ENCODE measurements at places on chromosomes 1 and 21.

DNA sequence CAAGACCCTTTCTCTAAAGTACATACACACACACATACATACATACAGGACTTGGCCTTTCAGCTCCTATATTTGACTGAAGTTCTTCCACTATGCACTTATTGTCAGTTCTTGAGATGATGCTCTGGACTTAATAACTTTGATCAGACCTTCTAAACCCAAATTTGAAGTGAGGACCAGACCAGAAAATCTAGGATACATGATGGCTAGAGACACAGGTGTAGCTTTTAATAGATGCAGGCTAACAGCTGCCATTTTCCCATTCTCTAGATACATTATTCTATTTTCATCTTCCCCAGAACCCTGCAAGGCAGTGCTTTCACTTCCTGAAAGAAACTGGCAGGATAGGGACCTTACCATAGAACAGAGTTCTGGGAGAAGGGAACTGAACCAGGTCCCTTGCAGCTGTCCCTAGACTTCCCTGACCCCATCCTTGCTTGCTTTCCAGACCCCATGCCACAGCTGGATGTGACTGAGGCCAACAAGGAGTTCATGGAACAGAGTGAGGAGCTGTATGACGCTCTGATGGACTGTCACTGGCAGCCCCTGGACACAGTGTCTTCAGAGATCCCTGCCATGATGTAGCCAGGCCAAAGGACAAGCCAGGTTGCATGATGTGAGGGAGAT is 14.9 kb upstream of the RAB42 start:
- no peak for DNase-seq

- no peak for DNase-seq
These were observed 101.6 kb downstream of the VAV3 start for GRCh38 chr1:107863342-107863741.

DNA sequence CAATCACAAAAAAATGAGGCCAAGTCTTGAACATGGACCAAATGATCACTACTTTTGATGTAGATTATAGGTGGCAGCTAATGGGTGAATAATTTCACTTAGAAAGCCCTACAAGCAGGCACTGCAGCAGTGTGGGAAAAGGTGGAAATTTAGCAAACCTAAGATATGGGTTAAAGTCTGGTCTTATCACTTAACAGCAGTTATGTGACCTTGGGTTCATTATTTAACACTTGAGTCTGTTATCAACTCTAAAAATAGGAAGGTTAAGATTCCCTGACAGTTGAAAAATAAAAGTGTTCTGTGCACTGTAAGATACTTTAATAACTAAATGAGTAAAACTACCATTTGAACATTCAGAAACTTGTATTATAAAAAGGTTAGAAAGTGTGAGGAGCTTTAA is 47.5 kb downstream of the SSX2IP start:
- no peak for DNase-seq

GRCh38 chr21:32826329-32827167 is 55.0 kb upstream of the PAXBP1 start:
- DNase-seq: peak; percentile 63

- DNase-seq: no peak
These were observed 4.7 kb upstream of the NDUFS5 start for GRCh38 chr1:39021426-39021825.

GRCh38 chr1:7298145-7298544 is 473.0 kb upstream of the VAMP3 start:
- no peak for DNase-seq

GRCh38 chr1:243454328-243454997 is 198.6 kb downstream of the SDCCAG8 start:
- DNase-seq: no peak

GRCh38 chr21:32717851-32718316 is 9.9 kb downstream of the SYNJ1 start:
- no peak for DNase-seq

DNA sequence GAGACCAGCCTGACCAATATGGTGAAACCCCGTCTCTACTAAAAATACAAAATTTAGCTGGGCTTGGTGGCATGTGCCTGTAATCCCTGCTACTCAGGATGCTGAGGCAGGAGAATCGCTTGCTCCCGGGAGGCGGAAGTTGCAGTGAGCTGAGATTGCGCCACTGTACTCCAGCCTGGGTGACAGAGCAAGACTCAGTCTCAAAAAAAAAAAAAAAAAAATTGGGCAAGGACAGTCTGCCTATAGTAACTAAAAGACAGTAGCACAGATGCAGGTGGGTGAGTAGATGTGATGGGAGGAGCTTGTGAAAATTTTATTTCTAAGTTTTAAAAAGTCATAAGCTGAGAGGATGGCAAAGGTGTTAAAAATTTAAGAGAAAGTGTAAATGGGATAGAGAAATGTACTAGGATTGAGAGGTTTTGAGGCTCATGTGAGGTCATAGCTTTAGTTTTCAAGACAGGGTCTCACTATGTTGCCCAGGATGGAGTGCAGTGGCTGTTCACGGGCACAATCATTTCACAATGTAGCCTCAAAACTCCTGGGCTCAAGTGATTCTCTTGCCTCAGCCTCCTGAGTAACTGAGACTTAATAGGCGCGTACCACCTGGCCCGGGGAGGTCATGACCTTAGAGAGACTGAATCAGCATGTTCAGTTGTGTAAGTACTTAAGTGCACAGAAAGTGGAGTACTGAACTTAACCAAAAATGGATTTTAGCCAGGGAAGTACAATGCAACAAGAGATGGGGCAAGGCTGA is 33.7 kb downstream of the PTP4A2 start:
- peak; percentile 33 for DNase-seq

- DNase-seq: no peak
These were observed 91.9 kb upstream of the KCNK2 start for GRCh38 chr1:214990619-214991018.

GRCh38 chr21:31267644-31268043 is 76.4 kb downstream of the TIAM1 start:
- DNase-seq: no peak

DNA sequence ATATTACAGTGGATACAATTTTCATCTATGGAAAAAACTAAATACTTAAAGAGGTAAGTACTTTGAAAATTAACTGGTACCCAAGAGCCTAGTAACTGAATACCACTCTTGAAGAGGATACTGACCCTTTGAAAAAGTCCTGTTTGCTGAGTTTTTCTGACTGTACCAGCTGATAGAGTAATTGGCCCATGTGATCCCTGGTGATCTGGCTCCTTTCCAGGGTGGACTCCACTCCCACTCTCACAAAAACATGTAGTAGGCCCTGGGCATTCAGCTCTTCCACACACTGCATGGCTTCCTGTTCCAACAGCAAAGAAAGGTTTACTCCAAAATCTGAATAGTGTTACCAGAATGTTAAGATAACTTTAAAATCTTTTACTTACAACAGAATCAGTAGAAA is 53.6 kb upstream of the HP1BP3 start:
- peak; percentile 15 for DNase-seq

- DNase-seq: no peak
These were observed 51.9 kb downstream of the COL11A1 start for GRCh38 chr1:103056423-103056822.

GRCh38 chr1:101237229-101237837 is 514 bp downstream of the S1PR1 start:
- DNase-seq: no peak

GRCh38 chr21:27408826-27409225 is 441.9 kb upstream of the ADAMTS5 start:
- DNase-seq: no peak

DNA sequence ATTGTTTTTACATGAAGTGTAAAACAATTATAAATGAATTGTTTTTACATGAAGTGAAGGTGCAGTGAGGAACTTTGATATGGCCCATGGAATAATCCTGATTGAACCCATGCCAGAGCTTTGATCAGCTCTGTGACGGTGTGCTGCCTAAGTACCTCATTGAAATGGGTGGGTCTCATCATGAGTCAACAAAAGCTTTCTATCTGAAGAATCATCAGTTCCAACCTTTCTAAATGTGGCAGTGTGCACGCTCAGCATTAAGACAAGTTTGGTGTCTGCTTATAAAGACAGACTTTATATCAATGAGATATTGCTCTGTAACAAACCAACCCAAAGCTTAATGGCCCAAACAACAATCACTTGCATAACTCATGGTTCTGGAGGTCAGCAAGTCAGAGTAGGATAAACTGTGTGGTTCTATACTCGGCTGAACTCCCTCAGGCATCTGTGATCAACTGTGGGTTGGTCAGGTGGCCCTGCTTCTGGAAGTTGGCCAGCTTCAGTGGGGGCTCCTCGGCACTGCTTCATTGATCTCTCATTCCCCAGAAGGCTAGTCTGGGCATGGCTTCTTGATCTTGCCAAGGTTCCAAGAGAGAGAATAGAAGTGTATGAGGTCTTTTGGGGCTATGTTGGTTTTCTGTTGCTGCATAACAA is 258.0 kb downstream of the LTN1 start:
- no peak for DNase-seq

DNA sequence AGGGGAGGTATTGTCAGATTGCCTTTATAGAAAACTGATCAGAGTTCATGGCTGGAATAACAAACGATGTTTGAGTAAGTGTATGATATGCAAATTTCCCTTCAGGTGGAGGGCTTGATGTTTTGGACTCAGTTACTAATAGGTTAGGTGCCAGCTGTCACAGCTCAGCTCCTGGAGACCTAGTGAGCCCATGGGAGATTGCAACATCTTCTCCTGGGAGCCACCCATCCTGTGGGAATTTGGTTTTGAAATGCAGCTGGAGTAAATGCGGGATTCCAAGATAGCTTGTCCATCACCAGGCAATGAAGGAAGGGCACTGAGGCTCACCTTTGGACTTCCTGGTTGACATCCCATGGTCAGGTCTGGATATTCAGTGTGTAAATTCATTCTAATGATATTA is 211.4 kb upstream of the NRIP1 start:
- DNase-seq: no peak

DNA sequence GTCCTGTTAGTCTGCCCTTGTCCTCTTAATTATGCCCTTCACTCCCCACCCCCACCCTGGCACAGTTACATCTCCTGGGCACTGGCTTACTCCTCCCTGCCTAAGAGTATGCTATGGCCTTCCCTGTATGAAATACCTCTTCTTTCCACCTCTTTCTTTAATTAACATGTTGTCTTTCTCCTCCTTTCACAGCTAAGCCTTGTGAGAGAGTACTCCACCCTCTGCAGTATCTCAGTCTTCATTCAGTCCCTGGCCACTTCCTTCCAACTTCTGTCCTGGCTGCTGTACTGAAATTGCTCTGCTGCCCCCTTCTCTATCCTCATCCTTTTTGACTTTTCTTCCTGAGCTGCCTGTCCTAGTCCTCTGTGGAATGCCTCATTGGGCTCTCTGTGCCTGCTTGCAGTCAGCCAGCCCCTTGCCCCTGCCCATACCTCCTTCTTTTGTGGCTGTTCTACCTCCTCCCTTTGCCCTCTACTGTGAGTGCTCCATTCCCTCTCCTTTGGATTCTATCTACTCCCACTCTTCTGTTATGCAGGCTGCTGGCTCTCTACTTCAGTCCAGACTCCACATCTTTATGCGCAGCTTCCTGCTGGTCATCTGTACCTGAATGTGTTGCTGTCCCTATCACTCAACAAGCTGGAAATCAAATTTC is 8.3 kb downstream of the NOS1AP start:
- no peak for DNase-seq

GRCh38 chr1:226048886-226049285 is 13.6 kb upstream of the H3-3A start:
- DNase-seq: no peak

GRCh38 chr1:177464686-177465085 is 293.9 kb downstream of the BRINP2 start:
- DNase-seq: no peak

GRCh38 chr1:199243423-199244061 is 604.7 kb downstream of the PTPRC start:
- DNase-seq: peak; percentile 34

DNA sequence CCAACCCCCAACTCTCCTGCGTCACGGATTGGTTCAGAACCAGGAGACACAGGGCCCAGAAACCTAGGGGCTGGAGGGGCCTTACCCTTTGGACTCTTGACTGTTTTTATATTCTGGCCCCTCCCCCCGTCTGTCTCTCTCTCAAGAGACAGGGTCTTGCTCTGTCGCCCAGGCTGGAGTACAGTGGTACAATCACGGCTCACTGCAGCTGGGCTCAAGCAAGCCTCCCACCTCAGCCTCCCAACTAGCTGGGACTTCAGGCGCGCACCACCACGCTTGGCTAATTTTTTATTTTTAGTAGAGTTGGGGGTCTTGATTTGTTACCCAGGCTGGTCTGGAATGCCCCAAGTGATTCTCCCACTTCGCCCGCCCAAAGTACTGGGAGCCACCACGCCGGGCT is 52.5 kb downstream of the PRKCZ start:
- no peak for DNase-seq

- DNase-seq: no peak
These were observed 12.1 kb downstream of the RHOU start for GRCh38 chr1:228747301-228747935.

GRCh38 chr1:68166348-68166747 is 66.0 kb downstream of the WLS start:
- no peak for DNase-seq

- DNase-seq: no peak
These were observed 93.3 kb downstream of the FAM78B start for GRCh38 chr1:166073489-166073888.

GRCh38 chr1:1752636-1753606 is 25.3 kb downstream of the NADK start:
- no peak for DNase-seq

DNA sequence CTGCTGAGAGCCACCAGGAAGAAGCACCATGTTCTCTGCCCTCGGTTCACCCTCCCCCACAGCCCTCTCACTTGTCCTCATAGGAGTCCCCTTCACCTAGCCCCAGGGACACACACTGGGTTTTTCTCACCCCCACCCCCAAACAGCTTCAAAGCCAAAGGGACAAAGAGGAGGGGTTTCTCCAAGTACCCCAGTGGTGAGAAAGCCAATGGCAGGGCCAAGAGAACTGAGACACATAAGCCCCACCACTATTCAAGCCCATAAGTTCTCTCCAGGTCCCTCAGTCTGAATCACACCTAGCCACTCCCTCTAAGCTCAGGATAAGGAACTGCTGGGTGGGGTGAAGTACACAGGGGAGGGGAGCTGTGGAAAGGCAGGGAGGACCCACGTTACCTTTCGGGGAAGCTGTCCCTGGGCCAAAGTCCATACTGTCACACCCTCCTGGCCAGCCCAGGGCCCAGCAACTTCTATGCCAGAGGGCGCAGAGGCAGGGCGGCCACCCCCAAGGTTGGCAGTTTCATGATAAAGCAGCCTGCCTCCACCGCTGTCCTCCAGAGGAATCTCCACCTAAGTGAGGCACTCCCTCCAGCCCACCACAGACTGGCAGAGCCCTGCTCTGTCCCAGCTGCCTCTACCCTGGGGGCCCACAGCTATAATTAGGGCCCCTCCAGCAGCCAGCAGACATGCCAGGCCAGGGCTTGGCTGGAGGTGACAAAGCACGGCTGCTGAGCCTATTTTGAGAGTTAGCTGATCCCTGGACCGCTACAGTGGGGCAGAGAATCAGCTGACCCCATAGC is 39.0 kb upstream of the PPP1R15B start:
- DNase-seq: peak; percentile 39

GRCh38 chr1:206021626-206022365 is 1.9 kb downstream of the CTSE start:
- no peak for DNase-seq

DNA sequence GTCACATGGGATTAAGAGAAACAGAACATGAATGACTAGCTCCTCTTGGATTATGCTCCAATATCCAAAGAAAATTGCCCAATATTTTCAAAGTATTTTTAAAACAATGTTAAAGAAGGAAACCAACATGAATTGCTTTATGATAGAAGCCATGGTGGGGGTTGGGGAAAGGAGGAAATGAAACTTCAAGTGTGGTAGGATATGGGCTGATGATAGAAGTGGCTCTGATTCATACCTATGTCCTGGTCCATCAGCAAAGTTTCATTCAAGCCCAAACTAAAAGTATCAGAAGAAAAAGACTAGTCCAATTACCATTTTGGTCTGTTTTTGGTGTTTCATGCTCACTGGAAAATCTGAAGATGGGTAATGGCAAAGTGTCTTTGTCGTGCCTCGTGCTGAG is 104.2 kb upstream of the PROX1 start:
- DNase-seq: no peak
